HEK293T (cell line): ENCODE measurements at places on chromosomes 11 and 22.

GRCh38 chr11:121887976-121888557 is 227.9 kb downstream of the BLID start:
- DNase-seq = no peak

GRCh38 chr11:127806501-127806900 is 780.9 kb downstream of the ETS1 start:
- no peak for DNase-seq

DNA sequence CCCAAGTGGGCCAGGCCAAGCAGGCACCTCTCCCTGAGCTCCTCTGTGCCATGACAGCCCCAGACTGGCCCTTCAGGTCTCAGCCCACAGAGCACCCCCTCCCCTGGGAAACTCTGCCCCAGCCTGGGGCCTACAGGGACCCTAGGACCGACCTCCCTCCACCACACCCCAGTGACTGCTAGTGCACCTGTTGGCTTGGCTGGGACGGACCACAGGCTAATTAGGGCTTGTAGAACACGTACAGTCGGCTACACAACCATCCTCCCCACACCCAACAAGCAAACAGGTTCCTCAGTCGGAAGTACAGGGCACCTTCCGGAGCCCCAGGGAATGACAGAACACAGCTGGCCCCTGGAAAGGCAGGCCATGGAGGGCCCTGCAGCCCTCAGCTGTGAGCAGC is 4.3 kb downstream of the SBF1 start:
- DNase-seq = no peak

DNA sequence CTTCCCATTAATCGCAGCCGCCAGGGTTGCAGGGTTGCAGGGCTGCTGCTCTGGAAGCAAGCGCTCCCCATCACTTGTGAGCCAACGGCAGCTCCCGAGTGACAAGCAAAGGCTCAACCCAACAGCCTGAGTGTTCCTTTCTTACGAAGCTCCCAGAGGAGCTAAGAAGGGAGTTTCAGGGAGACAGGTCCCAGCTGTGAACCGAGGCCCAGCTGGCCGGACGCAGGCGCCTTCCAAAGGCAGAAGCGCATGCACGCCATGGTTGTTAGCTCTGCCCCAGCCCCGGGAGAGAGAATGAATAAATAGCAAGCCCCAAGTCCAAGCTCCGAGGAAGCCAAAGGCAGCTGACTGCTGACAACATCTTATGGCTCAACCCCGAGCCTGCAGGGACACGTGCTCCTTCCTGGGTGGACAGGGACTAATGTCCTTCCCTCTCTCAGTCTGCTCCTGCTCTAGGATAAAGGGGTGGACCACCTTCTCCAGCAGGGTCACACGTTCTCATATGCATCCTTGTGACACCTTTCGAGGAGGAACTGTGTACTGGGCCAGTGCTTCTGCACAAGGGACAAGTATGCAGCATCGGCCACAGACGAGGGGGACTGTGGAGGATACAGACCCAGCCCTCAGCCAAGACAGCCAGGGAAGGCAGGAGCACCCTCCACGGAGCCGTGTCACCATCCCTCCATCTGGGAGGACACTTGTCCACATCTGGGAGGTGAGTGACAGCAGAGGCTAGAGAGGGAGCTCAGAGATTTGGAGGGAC is 29.9 kb downstream of the SHANK2 start:
- no peak for DNase-seq

GRCh38 chr11:126114486-126115126 is 51.9 kb upstream of the CDON start:
- DNase-seq = no peak

GRCh38 chr22:38762551-38762983 is 6.8 kb upstream of the SUN2 start:
- DNase-seq = no peak

GRCh38 chr22:46673662-46674236 is 53.6 kb downstream of the GRAMD4 start:
- DNase-seq = no peak

- no peak for DNase-seq
Observed at GRCh38 chr22:35900483-35901168, 128.0 kb downstream of the RBFOX2 start.

DNA sequence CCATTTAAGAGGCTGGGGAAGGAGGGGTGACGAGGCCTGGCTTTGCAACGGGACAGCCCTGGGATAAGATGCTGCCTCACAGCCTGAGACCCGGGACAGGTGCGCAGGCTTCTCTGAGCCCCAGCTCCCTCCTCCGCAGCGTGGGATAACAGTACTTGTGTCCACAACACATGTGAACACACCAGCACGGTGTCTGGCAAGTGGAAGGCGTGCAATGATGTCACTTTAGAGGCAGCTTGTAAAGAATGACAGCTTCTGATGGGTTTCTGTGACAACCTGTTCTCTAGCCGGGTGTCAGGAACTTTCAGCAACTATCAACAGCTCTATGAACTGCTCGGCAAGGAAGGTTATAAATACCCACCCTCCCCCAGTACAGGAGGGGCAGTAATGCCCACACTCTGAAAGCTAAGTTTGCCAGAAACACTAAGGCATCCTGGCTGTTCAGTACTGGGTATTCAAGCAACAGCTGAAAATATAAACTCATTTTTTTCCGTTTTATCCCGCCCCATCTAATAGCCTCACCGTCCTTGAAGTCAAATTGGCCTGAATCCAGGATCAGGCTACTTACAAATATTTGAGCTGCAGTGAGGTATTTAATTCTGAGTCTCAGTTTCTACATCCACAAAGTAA is 59.7 kb downstream of the MYH9 start:
- no peak for DNase-seq

- peak; percentile 77 for DNase-seq
Observed at GRCh38 chr11:66429983-66430602, 8.6 kb downstream of the MRPL11 start.

GRCh38 chr11:47667135-47667534 is 24.8 kb upstream of the MTCH2 start:
- DNase-seq = no peak

DNA sequence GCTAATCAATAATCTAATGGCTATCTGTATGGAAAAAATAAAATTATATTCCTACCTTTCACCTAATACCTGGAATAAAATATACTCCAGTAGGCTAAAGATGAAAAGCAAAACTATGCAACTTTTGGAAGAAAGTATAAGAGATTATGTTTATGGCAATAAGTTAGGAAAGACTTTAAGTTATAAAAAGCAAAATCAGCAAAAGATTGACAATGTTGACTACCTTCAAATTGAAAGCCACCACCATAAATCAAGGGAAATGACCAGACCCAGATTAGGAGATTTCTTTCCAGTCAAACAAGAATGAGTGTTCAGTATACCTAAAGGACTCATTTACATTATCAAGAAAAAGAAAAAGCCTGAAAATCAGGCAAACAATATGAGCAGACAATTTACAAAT is 159.1 kb upstream of the ZBED5 start:
- no peak for DNase-seq

DNA sequence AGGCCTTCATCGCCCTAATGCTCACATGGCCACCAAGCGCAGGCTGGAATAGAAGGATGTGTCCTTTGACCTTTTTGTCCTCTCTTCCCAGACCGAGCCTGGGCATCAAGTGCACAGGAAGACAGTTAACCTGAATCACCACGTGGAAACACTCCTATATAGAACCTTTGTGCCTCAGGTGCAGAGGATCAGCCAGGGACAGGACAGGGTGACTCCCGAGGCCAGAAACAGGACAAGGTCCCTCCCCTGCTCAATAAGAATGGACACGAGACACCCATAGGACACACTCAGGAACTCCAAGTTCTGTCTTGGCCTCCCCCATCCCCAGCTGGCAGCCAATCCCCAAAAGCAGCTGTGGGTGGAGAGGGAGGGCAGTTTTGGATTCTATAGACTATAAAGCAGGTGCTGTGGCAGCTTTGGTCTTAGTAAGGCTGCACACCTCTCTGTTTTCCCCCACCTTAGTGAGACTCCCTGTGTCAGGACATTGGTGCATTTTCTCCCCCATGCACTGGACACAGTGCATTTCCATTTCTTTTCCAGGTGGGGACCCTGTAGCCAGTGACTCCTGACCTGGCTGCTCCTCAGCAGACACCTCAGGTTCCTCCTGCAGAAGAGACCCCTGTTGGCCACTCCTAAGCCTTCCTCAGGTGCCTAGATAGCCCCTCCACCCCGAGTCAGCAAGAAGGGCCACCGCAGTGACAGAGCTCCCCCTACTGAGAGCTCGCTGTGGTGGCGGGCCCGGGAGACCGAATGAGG is 43.6 kb upstream of the POU2AF1 start:
- peak; percentile 71 for DNase-seq

- no peak for DNase-seq
Observed at GRCh38 chr11:26780376-26781085, 58.7 kb upstream of the SLC5A12 start.

DNA sequence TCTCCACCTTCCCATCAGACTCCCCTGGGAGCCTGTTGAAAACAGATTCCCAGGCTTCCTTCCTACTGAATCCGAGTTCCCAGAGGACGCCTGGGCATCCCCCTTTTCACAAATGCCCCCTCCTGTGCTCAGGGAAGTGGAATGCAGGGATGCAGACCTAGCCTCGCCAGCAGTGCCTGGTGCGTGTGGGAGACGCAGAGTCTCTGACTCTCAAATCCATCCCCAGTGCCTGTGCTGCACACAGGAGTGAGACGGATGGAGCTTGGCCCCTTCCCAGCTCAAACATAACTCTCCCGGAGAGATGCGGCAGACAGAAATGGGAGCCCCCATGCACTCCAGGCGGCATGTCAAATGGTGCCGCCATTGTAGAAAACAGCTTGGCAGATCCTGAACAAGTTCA is 62.6 kb downstream of the CTTN start:
- DNase-seq = no peak

DNA sequence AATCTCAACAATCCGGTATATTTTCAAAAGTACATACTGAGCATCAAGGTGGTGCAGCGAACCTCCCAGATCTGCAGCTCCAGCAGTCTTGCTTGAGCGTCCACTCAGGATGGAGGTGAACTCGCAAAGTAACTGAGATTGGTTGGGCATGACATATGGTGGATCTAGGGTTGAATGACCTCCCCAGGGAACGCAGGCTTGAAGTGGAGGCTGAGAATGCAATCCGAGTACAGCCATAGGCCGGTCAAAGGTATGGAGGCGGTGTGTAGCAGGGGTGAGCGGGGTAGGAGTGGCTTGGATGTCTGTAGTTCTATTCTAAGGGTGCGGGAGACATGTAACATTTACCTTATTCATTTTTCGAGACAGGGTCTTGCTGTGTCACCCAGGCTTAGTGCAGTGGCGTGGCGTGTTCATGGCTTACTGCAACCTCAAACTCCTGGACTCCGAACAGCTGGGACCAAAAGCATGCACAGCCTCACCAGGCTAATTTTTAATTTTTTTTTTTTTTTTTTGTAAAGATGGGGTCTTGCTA is 631 bp upstream of the C22orf39 start:
- peak; percentile 83 for DNase-seq
